ENCODE measurements at places on chromosomes 16 and 17.

- H3K4me1 ChIP-seq = peaks cover 19% of the 10 kb centered on the region
- no peak overlapping the region for H3K4me3 ChIP-seq
- H3K27me3 ChIP-seq = peaks cover 21% of the 10 kb centered on the region
- H3K36me3 ChIP-seq = no peaks in the 10 kb centered on the region
These were observed 4.9 kb downstream of the GRIN2C start for GRCh38 chr17:74854792-74855191.

- DNase-seq = no peak
- peak overlapping the region; percentile 88 for H3K27ac ChIP-seq
- H3K27me3 ChIP-seq = no peaks in the 10 kb centered on the region
These were observed 686 bp upstream of the MIEF2 start for GRCh38 chr17:18259621-18260331.

DNA sequence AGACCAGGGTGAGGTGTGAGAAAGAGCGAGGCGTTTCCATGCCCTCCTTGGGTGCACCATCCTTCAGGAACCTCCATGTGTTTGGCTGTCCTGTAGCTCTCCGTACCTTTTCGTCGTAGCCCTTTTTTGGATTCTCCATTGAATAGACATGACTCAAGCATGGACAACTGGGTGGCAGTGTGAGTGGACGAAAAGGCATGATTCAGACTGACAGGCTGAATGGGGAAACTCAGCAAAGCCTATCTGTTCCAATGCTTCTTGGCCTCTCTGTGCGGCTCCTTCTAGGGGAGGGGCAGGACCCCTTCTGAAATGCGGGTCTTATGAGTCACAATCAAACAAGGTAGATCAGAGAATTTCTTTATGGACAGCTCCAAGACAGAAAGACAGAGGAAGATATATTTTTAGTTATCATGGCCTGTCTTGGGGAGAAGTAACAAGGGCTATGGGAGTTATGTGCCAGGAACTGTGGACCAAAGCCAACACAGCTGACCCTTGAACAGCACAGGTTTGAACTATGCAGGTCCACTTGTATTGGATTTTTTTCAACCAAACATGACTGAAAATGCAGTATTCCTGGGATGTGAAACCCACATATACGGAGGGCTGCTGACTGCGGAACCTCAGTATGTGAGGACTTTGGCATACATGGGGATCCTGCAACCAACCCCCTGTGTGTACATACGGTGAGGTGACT is 22.9 kb downstream of the ADORA2B start:
- no peak overlapping the region for H3K4me3 ChIP-seq
- DNase-seq = no peak
- no peaks in the 10 kb centered on the region for H3K36me3 ChIP-seq
- peaks cover 3% of the 10 kb centered on the region for H3K27me3 ChIP-seq
- H3K27ac ChIP-seq = no peak overlapping the region
- H3K4me1 ChIP-seq = no peaks in the 10 kb centered on the region

DNA sequence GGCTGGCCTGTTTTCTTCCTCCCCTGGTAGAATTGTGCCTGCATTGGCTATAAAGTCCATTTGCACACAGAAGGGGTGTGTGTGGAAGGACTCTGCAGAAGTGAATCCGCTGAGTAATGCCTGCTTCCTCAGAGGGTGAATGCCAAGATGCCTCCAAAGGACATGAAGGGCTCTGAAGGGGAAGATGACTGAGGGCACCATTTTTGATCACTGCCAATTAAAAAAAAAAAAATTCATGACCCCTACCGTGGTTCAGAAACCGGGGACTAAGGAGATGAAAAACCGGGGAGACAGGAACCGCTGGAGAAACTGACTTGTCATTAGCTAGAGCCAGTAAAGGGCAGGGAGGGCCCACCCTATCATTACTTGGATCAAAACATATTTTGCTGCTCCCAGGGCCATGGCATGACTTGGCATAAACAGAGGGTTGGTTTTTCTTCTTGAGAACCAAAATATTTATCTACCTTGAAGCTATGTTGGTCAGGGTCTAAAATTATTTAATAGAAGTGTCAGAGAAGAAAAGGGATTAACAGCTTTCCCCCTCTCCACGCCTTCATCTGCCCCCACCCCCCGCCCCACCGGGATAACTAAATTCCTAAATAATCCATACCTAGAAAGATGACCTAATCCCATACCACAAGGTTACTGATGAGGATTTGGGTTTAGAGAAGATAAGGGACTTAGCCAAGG is 3.6 kb upstream of the USP7 start:
- no peaks in the 10 kb centered on the region for H3K36me3 ChIP-seq
- H3K4me1 ChIP-seq = peaks cover 2% of the 10 kb centered on the region
- no peak overlapping the region for H3K27ac ChIP-seq
- no peak for DNase-seq
- H3K27me3 ChIP-seq = no peaks in the 10 kb centered on the region

DNA sequence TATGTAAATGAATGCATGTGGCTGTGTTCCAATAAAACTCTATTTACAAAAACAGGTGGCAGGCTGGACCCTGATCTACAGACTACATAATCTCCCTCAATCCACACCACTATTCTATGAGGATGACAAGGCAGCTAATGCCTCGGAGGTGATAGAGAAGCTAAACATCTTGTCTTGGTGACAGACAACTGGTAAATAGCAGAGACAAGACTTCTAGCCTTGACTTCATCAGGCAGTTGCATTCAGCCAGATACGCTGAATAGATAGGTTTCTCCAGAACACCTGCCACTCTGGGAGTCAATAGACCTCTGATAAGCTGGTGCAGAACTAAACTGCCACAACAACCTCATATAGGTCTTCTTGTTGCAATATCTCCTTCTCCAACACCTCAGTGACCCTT is 3.3 kb downstream of the ATPAF2 start:
- H3K27ac ChIP-seq = no peak overlapping the region
- H3K4me3 ChIP-seq = no peak overlapping the region

DNA sequence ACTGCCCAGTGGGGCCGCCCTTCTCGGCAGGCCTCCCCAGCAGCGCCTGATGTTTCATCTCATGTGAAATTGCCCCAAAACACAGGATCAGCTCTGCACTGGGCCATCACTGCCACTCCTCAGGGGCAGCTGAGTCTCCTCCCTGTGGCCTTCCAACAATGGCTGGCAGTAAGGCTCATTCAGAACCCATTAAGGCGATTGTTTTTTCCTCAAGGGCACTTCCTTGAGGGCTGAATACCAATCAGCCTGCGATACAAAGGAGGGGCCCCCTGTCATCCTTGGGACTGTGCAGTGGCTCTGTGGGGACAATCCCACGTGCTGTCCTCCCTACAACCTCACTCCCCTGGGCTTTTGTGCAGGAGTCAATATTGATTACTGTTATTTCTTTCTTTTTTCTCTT is 47.5 kb downstream of the XYLT1 start:
- H3K36me3 ChIP-seq = no peaks in the 10 kb centered on the region
- DNase-seq = no peak
- H3K27me3 ChIP-seq = no peaks in the 10 kb centered on the region

DNA sequence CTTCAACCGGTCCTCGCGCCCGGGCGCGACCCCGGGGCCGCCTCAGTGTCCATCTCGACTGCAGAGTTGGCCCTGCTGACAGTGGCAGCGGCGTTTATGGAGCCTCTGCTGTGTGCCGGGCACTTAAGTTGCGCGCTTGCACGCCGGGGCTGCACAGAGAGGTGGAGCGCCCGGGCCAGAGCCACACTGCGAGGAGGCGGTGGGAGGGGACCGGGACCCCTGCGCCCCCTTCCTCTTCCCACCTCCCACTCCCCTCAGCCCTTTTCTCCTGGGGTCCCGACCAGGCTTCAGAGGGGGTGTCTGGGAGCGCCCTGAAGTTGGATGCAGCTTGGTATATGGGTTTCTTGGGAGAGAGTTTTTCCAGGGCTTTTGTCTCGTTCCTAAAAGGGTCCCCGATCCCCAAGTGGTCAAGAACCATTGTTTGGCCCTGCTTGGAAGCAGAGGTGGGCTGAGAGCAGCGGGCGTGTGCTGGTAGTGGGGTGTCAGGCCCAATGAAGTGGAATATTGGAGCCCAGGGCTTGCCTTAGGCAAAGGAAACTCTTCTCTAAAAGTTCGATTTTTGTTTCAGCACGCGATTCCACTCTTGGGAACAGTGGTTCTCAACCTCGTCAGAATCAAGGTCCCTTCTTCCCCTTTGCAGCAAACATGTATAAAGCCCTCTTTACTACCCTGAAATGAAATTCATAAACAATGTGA is 605 bp downstream of the MRTFB start:
- no peaks in the 10 kb centered on the region for H3K27me3 ChIP-seq
- H3K4me1 ChIP-seq = peaks cover 12% of the 10 kb centered on the region
- H3K27ac ChIP-seq = peak overlapping the region; percentile 68
- peak overlapping the region; percentile 98 for H3K4me3 ChIP-seq
- no peaks in the 10 kb centered on the region for H3K36me3 ChIP-seq

- no peak overlapping the region for H3K27ac ChIP-seq
- H3K4me1 ChIP-seq = no peaks in the 10 kb centered on the region
These were observed 14.9 kb downstream of the CDH16 start for GRCh38 chr16:66903544-66904427.

DNA sequence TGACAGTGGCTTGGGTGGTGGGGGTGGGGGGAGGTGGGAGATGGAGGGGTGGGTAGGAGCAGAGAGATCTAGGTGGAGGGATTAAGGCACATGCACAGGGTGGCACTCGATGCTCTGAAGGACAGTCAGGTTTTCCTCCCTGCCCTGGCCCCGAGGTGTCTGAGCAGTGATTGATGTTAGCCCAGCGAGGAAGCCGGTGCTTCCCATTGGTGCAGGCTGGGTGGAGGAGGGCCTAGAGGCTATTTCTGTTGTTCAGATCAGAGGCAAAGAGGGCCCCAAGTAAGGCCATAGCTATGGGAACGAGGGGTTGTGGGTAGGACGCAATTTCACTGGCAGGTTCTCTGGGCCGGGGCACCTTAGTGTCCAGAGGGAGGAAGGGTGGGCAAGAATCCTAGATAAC is 23.1 kb downstream of the CACNA1G start:
- no peak overlapping the region for H3K27ac ChIP-seq
- H3K27me3 ChIP-seq = no peaks in the 10 kb centered on the region
- H3K4me1 ChIP-seq = no peaks in the 10 kb centered on the region
- DNase-seq = no peak
- H3K36me3 ChIP-seq = no peaks in the 10 kb centered on the region

DNA sequence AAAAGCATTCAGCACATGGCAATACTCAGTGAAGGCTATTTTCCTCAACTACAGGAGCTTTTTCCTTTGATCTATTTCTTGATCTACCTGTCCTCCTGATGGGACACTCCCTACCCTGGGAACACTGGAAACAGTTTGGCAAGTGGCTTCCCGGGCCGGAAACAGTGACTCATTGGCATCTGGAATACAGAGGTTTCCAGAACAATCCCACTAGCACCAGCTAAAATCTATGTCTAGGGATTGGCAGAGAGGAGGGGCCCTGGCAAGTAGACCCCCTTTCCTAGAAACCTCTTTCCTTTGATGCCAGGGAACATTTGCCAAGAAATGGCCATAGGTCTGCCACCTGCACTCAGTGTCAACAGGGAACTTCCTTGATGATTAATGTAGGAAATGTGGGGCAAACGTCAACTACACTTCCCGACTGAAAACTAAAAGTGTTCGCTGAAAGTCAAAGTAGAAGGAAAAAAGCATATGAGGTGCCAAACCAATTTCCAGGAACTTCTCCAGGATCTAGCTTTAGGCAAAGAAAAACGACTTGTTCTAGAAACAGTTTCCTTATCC is 30.4 kb upstream of the FBXW10B start:
- no peak overlapping the region for H3K4me3 ChIP-seq
- no peaks in the 10 kb centered on the region for H3K36me3 ChIP-seq
- DNase-seq = no peak

DNA sequence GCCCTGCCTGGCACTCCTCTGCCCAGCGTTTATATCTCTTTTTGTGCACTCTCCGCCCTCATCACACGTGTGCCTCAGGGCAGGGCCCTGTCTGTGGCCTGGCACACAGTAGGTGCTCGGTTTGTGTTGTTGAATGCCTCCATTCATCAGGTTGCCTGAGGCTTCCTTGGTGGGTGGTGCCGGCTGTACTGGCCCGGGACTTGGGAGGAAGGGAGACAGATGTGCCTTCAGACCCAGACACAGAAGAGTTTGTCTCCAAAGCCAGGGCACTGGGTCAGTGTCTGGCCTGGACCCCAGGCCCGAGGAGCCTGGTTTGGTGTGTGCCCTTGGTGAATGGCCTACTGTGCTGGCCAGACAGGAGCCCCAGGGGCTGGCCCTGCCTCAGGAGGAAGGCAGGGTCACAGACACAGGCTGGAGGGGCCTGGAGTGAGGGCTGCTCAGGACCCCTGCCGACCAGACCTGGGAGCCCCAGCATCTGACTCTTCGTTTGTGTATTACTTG is 71.6 kb downstream of the RAI1 start:
- H3K36me3 ChIP-seq = no peaks in the 10 kb centered on the region
- no peak for DNase-seq
- H3K4me1 ChIP-seq = peaks cover 51% of the 10 kb centered on the region
- H3K27ac ChIP-seq = peak overlapping the region; percentile 89

DNA sequence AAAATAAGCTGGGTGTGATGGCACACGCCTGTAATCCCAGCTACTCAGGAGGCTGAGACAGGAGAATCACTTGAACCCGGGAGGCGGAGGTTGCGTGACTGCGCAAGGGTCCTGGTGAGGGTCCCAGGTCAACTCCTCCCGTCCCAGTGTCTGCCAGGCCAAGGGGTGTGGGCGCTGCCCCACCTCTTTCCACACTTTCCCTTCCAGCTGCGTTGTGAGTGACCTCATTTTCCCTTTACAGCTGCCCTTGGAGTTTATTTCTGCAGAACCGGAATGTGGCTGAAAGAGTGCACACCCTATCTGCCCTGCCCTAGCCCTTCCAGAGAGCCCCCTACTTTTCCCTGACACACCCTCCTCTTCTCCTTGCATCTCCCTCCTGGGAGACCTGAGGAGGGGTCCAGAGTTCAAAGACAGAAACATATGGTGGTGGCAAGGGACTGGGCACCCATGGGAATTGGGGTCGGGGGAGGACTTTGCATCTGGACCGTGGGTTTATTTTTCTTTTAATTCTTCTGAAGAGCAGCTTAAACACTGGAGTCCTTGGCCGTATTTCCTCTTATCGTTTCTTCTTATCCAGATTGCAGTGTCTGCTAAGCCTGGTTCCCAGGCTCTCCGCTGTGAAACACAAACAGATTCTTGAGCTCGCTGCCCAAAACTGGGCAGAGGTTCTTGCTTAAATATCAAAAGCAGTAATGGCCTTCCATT is 20.9 kb downstream of the MRC2 start:
- H3K4me1 ChIP-seq = peaks cover 12% of the 10 kb centered on the region
- no peak overlapping the region for H3K4me3 ChIP-seq
- DNase-seq = no peak

- no peaks in the 10 kb centered on the region for H3K36me3 ChIP-seq
- H3K4me3 ChIP-seq = no peak overlapping the region
- no peak overlapping the region for H3K27ac ChIP-seq
- no peaks in the 10 kb centered on the region for H3K27me3 ChIP-seq
- DNase-seq = no peak
These were observed 111.2 kb downstream of the ARHGAP44 start for GRCh38 chr17:12900474-12900873.

DNA sequence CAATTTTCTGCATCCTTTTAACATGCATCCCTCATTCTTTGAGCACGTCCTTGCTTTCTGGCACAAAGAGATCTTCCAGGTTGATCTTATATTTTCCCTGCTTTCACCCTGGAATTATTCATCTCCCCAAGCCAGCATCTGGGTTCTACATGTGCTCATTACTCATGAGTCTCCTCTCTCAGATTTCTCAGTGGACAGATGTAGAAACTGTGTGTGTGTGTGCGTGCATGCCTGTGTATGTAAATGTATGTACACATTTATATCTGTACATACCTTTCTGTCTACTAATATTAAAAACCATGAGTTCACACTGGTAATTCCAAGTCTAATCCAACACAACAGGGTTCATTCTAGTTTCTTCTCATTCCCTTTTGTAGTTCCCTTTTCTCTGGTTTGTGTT is 41.9 kb upstream of the NSRP1 start:
- H3K27me3 ChIP-seq = no peaks in the 10 kb centered on the region
- no peak overlapping the region for H3K27ac ChIP-seq
- H3K4me3 ChIP-seq = no peak overlapping the region
- no peak for DNase-seq
- no peaks in the 10 kb centered on the region for H3K4me1 ChIP-seq

Data from effector memory CD4-positive, alpha-beta T cell (primary cell).